ENCODE measurements at places on chromosomes 5 and 9. TPM values are rescaled to one million over a fixed set of nuclear protein-coding genes. Genes with fewer than 3 reads are reported as not detected.
A peak's percentile ranks its signal among the peaks of the same experiment; 100 is the strongest.

Gene CDH18
- 1.9 TPM for total RNA-seq

Gene MLANA
- total RNA-seq, result not detected

DNA sequence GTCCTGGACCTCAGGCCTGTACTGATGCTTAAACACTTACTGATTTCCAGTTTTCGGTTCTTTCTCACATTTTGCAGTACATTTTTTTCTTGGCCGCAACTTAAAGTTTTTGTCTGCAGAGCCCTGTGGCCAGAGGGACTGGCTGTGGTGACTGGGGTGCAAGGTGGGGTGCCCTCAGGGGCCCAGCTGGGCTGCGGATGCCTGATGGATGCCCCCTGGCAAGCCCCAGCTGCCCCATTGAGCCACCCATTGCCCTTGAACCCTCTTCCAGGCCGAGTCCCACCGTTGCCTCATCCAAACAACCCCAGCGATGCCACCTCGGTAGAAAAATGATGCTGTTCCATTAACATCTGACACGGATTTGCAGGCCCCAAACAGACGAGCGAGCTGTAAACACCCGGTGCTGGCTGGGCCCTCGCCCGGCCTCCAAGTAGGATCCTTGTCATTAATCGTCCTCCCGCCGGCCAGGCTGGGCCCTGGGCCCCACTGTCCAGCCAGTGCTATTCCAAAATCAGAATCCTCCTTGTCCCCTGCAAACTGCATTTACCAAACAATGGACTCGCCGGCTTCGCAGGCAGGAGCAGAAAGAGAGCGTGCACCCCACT is 107.9 kb downstream of the PHF2 start:
- DNase-seq, result peak; percentile 6

GRCh38 chr5:115480271-115480670 is 64.3 kb downstream of the FEM1C start:
- no peak for DNase-seq

Gene SLC36A2
- not detected for total RNA-seq

Gene CCDC180
- total RNA-seq, result 12.5 TPM

DNA sequence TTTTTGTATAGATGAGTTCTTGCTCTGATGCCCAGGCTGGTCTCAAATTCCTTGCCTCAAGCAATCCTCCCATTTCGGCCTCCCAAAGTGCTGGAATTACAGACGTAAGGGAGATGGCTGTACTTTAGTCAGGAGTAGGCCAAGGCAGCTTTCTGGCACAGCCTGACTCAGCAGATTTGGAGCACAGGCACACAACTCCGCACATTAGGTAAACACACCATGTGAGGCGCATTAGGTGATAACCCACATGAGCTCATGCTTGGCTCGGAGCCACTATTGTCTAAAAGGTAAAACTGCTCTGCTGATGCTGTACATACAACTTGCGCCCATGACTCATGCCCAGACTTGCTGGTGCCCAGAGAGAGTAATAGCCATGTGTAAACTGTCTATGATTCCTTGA is 1157.9 kb downstream of the TAF11L14 start:
- DNase-seq, result no peak

GRCh38 chr9:72445306-72445995 is 76.0 kb upstream of the TMC1 start:
- no peak for DNase-seq

DNA sequence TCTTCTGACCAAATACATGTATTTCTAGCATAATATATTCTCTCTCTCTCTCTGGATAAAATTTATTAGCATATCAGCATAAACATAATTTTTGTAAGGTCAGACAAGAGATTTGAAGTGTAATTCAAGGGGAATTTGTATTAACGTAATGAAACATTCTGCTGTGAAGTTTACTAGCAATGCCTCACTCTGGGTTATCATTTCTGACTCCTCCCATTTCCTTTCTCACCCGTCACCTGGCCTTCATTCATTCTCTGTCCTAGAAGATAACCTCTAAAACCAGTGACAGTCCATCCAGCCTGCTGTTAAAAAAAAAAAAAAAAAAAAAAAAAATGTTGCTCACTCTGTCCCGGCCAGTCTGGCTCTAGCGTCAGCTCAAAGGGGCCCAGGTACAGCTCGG is 27.1 kb downstream of the GRAMD2B start:
- no peak for DNase-seq

Gene MOB3B
- total RNA-seq, result 15.3 TPM

Data from progenitor cell of endocrine pancreas (in vitro differentiated cells).